ENCODE measurements at places on chromosomes 3 and 15. TPM values are rescaled to one million over a fixed set of nuclear protein-coding genes. Genes with fewer than 3 reads are reported as not detected.

- no peak for DNase-seq
These were observed 45.4 kb upstream of the RAD18 start for GRCh38 chr3:9008550-9009255.

DNA sequence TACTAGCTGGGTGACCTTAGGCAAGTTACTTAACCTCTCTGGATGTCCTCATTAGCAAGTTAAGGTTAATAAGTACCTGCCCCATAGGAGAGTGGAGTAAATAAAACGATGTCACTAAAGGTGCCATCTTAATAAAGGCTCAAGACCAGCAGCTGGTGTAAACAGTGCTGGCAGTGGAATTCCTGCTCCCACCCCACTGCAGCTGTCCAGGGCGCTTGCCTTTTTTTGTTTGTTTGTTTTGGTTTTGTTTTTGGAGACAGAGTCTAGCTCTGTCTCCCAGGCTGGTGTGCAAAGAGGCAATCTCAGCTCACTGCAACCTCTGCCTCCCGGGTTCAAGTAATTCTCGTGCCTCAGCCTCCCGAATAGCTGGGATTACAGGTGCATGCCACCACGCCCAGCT, 28.9 kb downstream of the IDH3A start:
- DNase-seq = no peak

Gene DNAJB8
- total RNA-seq = not detected

- DNase-seq = no peak
These were observed 26.6 kb downstream of the RNU5B-1 start for GRCh38 chr15:65330934-65331645.

Gene UBA7
- total RNA-seq = 331 TPM

Measured in naive thymus-derived CD8-positive, alpha-beta T cell (primary cell).